ENCODE measurements at places on chromosomes 6 and 20.

- no peak for DNase-seq
Measured at GRCh38 chr20:61840779-61841455, 224.8 kb downstream of the TAF4 start.

- no peak for DNase-seq
Measured at GRCh38 chr20:1424336-1424735, 31.5 kb upstream of the FKBP1A start.

- DNase-seq: no peak
Measured at GRCh38 chr6:43097098-43097489, 21.0 kb downstream of the PTK7 start.

DNA sequence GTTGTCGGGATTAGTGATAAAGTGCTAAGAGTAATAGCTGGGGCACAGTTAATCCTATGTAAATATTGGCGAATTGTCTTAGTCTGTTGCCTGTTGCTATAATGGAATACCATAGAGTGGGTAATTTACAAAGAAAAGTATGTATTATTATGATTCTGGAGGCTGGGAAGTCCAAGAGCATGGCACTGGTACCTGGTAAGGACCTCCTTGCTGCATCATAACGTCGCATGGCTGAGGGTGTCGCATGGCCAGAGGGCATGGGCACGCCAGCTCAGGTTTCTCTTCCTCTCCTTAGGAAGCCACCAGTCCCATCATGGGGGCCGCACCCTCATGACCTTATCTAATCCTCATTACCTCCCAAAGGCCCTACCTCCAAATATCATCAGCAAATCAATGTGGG, 29.7 kb downstream of the IRF4 start:
- no peak for DNase-seq

DNA sequence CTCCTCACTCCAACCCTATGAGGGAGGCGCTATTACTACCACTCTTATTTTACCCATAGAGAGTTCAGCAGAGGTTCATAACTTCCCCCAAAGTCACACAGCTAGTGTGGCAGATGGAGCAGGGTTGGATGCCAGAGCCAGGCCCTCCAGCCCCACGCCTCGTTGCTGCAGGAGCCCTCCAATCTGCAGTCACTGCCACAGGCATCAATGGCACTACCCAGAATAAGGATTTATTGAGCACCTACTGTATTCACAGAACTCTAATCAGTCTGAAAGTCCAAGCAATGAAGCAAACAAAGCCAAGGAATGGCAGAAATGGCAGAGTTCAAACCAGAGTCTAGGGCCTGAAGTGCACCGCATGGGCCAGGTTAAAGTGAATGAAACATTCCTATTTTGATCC, 144.9 kb downstream of the LPA start:
- no peak for DNase-seq

- DNase-seq: no peak
Measured at GRCh38 chr6:100726666-100727065, 154.5 kb downstream of the ASCC3 start.

DNA sequence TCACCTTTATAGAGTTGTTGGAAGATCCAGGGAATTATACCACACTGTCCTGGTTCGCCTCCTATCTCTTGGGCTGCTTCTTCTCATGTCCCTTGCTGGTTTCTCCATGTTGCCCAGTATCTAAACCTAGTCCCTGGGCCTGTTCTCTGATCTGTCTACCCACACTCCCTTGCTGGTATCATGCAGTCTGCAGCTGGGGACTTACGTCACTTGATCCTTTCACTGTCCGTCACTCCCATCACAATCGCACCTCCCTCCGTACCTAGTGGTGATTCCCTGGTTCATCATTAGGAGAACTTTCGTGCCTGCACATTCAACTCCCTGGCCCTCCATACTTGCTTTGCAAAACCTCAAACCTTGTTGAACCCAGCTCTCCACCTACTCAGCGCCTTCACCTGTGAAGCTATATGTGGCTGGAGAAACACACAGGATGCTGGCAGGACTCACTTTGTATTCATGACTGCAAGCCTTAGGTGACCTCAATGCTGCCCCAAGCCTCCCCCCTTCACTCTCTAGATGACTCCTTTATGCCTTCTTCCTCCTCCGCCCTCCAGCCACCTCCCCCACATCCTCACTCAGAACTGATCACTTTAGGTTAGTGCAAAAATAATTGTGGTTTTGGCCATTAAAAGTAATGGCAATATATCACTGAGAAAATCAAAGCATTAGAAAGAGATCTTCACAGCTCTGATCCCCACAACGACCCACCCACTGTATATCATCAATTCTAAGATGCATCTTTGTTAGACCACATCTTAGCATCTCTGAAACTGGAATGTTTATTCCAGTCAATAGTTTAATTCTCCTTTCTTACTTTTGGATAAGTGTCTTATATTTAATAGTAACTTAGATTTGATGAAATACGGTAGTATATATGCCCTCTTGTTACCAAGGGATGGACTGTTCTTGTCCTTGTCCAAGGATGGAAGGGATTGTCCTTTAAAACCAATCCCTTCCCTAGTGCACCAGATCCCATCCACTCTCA, 26.4 kb downstream of the GDAP1L1 start:
- DNase-seq: no peak

DNA sequence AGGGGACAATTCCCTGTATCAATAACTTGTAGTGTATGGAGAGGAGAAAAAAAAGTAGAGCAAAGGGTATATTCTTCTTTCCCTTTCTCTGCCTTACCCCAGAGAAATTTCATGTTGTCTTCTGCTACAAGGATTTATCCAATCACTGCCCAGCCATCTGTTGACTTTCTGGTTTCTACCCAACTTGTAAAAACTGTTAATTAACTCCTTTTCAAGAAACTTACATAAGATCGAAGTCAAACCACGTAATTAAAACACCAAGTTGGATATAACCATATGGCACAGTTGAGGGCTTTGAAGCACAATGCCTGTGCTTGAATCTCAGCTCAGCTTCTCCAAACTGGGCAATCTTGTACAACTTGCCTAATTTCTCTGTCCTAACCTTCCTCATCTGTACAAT, 99.5 kb downstream of the MAN1A1 start:
- DNase-seq: no peak

DNA sequence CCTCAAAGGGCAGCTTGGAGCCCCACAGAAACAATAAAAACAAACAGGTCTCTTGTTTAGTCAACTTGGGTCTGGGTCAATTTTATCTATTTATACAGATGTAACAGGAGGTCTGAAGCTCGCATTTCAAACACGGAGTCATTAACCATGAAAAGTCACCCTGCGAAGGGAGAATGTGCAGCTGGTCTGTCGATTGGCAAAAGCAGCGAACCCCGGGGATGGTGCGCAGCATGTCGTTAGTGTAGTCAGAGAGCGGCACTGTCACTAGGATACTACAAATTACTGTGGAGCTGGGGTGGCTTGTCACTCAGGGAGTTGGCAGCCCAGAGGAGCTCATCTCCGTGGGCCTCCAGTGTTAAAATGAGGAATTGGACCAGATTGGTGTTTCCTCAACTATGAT, 190.4 kb upstream of the ARG1 start:
- no peak for DNase-seq

DNA sequence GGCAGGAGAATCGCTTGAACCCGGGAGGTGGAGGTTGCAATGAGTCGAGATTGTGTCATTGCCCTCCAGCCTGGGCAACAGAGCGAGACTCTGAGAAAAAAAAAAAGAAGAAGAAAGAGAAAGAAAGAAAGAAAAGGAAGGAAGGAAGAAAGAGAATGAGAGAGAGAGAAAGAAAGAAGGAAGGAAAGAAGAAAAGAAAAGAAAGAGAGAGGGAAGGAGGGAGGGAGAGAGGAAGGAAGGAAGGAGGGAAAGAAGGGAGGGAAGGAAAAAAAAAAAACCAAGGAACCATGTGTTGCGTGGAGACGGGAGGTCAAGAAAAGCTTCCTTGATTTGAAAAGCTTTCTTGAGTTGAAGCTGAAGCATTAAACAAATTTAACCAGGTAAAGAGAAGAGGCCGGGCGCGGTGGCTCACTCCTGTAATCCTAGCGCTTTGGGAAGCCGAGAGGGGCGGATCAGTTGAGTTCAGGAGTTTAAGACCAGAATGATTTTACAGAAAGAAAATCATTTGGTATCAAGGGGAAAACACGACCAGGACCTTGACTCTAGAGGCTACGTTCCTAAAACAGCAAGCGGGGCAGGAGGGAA, 90.5 kb upstream of the PRSS16 start:
- no peak for DNase-seq

DNA sequence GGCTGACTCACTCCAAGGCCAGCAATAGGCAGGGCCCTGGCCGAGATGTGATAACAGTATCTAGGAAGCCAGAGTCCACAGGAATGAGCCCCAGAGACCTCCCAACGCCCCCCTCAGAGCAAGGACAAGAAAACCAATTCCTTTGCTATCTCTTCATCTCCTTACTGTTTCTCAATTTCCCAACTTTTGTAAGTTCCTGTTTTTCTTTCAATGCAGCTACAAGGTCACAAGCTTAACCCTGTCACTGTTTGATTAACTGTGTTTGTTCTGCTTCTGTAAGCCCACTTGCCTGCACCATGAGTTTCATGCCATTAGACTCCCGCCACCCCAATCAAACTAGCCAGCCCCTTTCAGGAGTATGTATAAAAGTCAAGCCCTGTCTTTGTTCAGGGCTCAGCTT, 3.5 kb downstream of the FKBP1C start:
- no peak for DNase-seq

DNA sequence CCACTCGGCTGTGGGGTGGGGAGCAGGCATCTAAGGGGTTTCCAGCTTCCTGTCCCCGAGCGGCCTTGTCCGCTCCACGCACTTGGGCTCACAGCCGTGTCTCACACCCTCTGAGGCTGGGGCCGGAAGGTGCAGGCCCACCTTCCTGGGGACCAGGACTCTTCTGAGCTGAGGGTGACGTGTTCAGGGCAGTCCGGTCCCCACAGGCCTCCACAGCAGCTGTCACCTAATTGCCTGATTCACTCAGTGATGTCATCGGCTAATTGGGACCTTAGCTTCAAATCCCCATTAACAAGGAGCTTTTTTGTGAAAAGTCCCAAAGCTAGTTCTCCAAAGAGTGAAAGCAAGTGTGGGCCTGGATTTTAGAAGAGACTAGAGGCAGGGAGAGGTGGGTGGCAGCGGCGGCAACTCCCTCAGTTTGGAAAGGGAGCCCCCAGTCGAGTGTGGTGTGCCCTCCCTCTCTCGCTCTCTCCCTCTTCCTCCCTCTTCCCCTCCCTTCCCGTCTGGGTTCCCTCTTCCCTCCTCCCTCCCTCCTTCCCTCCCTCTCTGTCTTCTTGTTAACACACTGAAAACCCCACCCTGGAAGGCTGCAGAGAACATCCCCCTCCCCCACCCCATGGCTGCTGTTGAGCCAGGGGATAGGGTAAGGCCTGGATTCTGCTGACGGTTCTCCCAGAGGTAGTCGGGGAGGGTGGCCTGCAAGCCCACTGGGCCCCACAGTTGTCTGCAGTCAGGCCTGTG, 39.0 kb downstream of the MYT1 start:
- DNase-seq: no peak

- DNase-seq: no peak
Measured at GRCh38 chr20:47998736-47999135, 213.5 kb upstream of the SULF2 start.

- DNase-seq: no peak
Measured at GRCh38 chr6:166608774-166609173, 18.3 kb downstream of the RPS6KA2 start.

GRCh38 chr6:155418017-155418761, 37.5 kb downstream of the NOX3 start:
- DNase-seq: peak; percentile 64

- no peak for DNase-seq
Measured at GRCh38 chr6:90086517-90086916, 192.2 kb downstream of the GJA10 start.

DNA sequence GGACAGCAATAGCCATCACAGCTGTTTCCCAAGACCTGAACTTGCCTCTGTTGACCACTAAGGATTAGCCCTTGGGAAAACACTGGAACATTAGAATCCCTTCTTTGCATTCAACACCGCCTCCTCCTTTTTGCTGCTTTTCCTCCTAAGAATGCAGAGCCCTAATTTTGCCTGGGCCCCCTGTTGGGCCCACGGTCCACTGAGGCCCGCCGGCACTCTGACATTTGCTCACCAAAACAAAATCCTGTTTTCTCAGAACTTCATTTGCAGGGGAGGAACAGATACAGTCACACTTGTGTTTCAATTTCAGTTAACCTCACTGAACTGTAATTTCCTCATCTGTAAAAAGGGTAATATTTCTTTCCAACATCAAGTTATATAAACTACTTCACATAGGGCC, 116.0 kb upstream of the JARID2 start:
- no peak for DNase-seq

- no peak for DNase-seq
Measured at GRCh38 chr20:59821201-59821600, 112.2 kb downstream of the SYCP2 start.

- no peak for DNase-seq
Measured at GRCh38 chr6:121971931-121972335, 427.5 kb upstream of the HSF2 start.

GRCh38 chr6:151044465-151045441, 179.3 kb downstream of the MTHFD1L start:
- no peak for DNase-seq

DNA sequence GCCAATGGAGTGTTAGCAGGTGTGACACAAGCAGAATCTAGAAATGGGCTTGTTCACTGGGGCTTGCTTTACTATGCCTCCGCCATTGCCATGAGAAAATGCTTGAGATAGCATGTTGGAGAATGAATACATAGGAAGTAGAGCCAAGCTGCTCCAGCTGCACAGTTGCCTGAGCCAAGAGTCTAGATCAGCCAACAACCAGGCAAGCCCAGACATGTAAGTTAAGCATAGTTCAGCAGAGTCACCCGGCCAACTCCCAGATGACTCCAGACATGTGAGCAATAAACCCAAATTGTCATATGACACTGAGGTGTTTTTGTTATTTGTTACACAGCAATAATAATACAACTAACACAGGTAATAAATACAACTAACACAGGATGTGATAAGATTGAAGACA, 167.9 kb downstream of the HAO1 start:
- DNase-seq: no peak

DNA sequence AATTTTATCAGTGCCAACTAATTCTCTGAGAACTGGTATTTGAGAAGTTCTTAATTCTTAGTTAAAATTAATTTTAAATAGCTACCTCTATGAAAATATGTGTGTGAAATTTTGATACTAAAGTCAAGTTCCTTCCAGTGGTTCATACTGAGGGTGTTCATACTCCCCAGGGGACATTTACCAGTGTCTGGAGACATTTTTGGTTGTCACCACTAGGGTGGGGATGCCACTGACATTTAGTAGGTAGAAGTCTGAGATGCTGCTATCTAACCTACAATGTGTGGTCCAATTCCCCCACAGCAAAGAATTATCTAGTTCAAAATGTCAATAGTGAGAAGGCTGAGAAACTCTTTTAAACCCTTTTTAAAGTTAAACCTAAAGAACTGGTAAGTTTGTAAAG, 463.8 kb downstream of the ADGRB3 start:
- DNase-seq: no peak

- no peak for DNase-seq
Measured at GRCh38 chr6:133062696-133063306, 178.4 kb upstream of the EYA4 start.

DNA sequence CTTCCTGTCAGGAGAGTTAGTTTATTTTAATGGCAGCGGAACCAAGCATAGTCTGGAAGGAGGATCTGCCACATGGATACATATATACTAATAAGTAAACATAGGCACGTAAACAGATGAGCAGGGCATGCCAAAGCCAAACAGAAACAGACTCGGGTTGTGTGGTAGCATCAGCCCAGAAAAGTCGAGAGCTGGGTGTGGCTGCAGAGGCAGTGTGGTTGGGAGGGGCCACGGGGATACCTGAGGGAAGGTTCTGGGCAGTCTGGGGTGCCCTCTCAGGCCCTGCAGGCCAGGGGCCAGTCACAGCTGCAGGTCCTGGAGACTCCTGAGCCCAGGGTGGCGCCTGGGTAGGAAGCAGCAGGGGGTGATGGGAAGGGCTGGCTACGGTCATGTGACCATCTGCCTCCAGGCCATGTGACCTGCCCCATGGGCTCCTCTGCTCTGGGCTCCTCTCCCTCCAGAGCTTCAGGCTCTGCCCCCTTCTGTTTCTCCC, 42.8 kb upstream of the MRPS10 start:
- no peak for DNase-seq

All from stimulated activated CD4-positive, alpha-beta T cell treated with anti-CD3 and anti-CD28 coated beads, TNF-alpha, amount 100 ng/mL, for 24 hours (primary cell).